ENCODE measurements at places on chromosomes 3 and 15.
A peak's percentile ranks its signal among the peaks of the same experiment; 100 is the strongest.

GRCh38 chr3:38343797-38344594 is 2.6 kb upstream of the XYLB start:
- no peak for DNase-seq

- no peak for DNase-seq
Measured at GRCh38 chr15:39833515-39833981, 50.9 kb upstream of the FSIP1 start.

- no peak for DNase-seq
Measured at GRCh38 chr15:75200765-75201615, 692 bp upstream of the C15orf39 start.

- DNase-seq, result no peak
Measured at GRCh38 chr15:58115692-58116091, 22.5 kb upstream of the AQP9 start.

DNA sequence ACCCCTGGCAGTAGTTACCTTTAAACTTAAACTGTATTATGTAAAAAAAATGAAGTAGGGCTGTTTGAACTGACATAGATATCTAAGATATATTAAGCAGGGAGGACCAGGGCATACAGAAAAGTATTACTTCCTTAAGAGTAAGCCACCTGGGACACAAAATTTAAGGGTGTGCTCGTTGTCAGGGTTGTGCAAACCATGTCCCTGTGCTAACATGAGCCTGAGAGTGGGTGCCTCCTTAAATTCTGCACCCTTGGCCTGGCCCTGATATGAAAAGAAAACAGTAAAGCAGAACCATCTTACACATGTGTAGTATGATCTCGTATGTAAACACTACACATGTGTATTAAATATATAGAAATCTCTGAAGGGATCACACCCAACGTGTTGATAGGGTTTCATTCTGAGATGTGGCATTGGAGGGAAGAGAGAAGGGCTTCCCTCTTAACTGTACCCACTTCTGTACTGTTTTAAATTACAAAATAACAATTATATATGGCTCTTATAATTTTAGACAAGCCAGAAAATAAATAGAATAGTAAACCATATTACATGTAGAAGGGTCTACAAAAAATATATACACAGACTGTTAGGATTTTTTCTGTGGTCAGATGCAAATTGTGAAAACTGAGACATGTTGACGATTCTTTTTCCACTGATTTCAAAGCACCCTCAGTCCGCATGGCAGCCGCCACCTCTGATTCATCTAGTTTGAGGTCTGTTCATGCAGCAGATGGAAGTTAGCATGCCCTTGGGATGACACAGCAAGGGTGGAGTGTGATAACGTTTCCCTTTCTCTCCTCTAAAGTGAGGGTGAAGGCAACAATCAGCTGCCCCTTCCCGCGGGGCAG is 400.8 kb upstream of the PROK2 start:
- no peak for DNase-seq

GRCh38 chr15:70699890-70700289 is 63.5 kb downstream of the UACA start:
- no peak for DNase-seq

GRCh38 chr3:103614719-103615118 is 1179.9 kb downstream of the ZPLD1 start:
- no peak for DNase-seq

DNA sequence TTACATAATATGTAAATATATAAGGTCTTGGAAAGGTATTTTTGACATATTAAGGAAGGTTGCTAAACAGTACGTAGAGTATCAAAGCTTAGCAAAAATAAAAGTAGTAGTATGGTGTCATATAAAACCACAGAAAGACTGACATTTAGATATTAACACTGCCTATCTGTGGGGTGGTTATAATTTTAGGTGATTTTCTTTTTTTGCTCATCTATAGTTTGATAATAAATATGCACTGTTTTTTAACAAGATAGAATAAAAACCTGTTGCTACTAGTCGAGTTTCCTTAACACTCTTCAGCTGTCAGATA is 40.7 kb downstream of the ETV5 start:
- DNase-seq, result no peak

GRCh38 chr3:112133626-112134334 is 732 bp upstream of the GCSAM start:
- DNase-seq, result no peak

- peak; percentile 49 for DNase-seq
Measured at GRCh38 chr3:13655061-13655913, 106.4 kb downstream of the FBLN2 start.

DNA sequence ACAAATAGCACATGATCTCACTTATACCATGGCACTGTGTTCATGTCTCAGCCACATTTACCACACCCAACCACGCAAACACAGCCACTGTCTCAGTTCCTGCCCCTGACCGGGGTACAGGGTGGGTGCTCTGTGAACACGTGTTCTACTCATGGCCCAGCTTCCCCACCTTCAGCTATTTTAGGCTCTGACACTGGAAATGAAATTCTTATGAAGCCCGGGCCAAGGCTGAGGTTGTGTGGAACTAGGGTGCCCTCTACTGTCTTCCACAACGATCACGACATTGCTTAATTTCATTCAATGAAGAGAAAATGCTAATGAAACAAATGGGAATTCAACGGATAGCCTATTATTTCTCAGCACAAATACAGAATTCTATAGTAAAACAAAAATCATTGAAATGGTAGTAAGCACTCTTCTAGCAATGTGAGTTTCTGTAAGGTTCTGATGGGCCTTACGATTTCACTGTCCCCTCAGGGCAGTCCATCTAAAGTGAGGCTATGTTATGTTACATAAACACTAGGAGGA is 2.1 kb upstream of the GABRA5 start:
- DNase-seq, result no peak

DNA sequence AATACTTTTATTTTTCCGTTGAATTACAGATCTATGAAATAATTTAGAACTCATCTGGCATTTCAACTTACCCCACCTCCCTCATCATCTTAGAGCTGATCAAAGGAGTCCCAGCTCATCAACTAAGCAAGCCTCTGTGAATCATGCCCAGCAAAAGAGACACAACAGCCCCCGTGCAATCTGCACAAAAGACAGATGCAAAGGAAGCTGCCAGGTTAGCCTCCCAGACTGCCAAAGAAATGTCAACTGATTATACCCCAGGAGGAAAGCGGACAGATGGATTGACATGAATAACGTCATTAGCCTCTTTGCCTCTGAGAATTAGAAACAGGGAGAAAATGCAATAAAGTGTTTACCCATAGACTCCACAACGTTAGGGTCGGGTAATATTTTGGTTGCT is 75.0 kb downstream of the GABRB3 start:
- no peak for DNase-seq

DNA sequence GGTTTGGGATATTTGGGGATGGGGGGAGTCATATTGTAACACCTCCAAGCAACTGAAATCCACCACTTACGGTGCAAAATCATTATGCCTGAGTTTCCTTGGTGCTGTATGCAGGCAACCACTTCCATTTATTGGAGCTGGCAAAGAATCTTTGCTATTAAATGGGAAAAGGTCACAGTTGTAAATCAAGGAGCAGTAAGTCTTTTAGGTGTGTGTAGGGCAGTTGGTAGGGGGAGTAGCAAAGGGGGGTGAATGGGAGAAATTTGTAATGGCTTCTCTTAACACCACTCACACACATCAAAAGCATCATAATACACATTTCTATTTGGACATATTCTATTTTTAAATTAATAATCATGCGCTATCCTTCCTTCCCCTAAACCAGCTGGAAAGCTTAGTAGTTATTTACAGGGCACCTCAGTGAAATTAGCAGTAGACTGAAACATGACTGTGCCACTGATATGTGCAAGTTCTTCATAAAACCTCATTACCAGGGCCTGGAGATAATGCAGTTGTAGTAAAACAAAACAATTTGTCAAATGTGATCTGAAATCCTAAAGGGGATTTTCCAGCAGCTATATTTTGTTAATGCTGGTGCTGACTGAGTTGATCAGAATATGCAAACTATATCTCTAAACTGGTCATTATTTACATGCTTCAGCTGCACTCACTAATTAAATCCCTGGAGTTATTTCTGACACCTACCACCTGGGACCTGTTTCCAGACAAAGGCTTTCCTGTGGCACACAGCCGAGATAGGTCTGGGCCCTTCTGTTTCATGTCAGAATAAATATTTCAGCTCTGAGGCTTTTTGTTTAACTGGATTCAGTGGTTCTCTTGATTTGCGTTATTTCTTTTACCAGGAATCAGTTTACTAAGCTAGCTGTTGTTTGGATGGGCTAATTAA is 90.1 kb downstream of the B3GALNT1 start:
- no peak for DNase-seq

GRCh38 chr15:56758770-56759449 is 25.6 kb upstream of the ZNF280D start:
- no peak for DNase-seq

DNA sequence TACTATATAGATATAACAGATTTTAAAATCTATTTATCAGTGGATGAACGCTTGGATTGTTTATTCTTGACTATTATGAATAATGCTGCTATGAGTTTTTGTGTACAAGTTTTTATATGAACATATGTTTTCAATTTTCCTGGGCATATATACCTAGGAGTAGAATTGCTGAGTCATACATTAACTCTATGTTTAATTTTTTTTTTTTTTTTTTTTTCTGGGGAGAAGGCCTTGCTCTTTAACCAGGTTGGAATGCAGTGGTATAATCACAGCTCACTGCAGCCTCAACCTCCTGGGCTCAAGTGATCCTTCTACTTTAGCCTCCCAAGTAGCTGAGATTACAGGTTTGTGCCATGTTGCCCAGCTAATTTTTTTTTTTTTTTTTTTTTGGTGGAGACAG is 9.1 kb downstream of the CIDEC start:
- DNase-seq, result no peak

DNA sequence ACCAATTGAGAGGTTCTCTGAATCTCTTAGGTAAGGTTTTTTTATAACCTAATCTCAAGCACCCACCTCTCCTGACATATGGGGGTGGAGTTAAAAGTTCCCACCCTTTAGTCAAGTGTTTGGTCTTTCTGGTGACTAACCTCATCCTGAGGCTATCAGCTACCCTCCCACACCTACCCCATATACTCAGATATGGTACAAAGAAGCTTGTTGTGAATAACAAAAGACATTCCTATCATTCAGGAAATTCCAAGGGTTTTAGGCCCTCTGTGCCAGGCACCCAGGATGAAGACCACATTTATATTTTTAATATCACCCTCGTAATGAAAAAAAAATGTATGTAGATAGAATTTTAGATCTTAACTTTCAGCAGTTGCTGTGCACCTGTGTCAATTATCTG is 9.0 kb downstream of the CHMP2B start:
- DNase-seq, result no peak

GRCh38 chr15:69782809-69783208 is 314.9 kb downstream of the TLE3 start:
- DNase-seq, result no peak

DNA sequence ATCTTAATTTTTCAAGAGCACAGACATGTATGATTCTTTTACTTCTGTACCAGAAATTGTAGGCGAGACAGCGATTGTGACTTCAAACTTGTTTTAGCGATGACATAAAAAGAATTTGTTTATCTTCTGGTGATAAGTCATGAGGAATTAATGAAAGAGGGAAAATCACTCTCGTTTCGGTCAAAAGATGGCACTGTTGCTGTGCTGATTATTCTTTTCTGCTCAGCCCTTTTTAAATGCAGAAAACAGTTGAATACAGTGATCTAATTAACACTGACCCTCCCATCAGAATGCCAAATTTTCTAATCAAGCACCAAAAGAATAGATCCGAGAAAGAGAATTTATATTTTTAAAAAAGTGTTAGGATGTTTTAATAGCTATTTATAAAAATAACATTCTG is 52.6 kb downstream of the NSUN3 start:
- DNase-seq, result no peak

GRCh38 chr3:87206070-87206469 is 21.0 kb upstream of the CHMP2B start:
- DNase-seq, result no peak

DNA sequence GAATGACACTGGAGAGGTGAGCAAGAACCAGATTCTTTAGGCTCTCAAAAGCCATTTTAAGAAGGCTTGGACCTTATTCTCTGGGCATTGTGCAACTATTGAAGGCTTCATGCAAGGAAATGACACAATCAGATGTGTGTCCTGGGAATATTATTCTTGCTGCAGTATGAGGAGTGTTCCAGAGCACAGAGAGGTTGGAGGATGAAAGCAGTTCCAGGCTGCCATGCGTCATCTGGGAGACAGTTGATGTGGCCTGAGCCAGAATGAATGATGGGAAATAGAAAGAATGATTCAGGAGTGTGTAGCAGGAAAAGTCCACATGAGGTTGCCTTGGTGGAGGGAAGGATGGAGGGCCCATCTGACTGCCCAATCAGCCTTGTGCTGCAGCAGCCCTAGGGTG is 123.1 kb downstream of the CHCHD6 start:
- DNase-seq, result no peak

DNA sequence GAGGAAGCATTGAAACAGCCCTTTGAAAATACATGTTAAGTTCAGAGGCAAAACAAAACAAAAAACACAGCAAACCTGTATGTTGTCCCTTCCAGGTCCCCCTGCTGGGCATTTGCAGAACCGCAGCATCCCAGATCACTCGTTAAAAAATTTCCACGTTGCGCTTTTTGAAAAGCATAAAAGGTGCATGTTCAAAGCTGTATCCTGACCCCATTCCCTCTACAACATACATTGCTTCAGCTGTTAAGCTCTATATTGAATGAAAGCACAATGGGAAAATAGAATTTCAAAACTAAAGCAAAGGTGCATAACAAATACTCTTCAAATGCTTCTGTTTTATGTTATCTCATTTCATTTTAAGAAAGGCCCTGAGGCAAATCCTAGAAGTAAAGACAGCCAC is 328.3 kb downstream of the THSD4 start:
- DNase-seq, result no peak

DNA sequence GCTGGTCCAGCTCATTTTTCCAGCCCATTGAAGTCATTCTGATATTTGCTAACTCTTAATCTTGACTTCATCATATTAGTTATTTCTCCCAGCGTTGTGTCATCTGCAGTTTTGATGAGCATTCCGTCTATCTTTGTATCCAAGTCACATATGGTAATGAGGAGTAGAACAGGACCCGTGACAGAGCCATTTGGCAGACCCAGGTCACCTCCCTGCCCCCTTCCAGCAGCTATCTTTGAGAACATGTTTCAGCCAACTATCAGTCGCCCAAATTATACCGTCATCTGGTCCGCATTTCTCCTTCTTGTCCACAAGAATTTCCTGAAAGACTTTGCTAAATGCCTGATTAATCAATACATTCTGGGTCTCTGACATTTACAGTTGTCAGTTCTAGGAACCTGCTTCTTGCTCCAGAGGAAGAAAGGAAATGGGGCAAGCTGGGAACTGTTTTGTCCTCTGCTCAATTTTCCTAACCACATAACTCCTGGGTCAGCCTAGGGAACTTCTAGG is 347.1 kb upstream of the NR2E3 start:
- DNase-seq, result no peak

DNA sequence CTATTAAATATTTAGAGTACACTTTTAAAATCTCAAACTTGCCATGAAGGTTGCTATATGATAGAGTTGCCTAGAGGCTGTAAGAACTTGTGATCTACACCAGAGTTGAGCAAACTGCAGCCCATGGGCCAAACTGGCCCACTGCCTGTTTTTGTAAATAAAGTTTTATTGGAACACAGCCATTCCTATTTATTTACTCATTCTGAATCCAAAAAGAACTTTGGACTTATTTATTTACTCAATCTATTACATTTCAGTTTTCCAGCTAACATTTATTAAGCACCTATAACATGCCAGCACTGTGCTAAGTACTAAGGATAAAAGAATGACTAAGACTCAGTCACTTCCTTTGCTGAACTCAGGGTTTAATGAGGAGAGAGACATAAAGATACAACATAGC is 403.6 kb downstream of the ERC2 start:
- DNase-seq, result no peak

- DNase-seq, result no peak
Measured at GRCh38 chr3:149516920-149517319, 42.4 kb downstream of the TM4SF4 start.

GRCh38 chr15:90840954-90841353 is 27.4 kb upstream of the FURIN start:
- DNase-seq, result no peak
